Astrocyte of the hippocampus (primary cell): ENCODE measurements at places on chromosomes 16 and 17.

GRCh38 chr17:7260651-7261378 lies 1.5 kb downstream of the CLDN7 start:
- DNase-seq: peak; percentile 34

- no peak for DNase-seq
Measured at GRCh38 chr16:51134876-51135275, 16.2 kb downstream of the SALL1 start.

GRCh38 chr17:76071531-76072147 lies 678 bp downstream of the SRP68 start:
- DNase-seq: no peak

DNA sequence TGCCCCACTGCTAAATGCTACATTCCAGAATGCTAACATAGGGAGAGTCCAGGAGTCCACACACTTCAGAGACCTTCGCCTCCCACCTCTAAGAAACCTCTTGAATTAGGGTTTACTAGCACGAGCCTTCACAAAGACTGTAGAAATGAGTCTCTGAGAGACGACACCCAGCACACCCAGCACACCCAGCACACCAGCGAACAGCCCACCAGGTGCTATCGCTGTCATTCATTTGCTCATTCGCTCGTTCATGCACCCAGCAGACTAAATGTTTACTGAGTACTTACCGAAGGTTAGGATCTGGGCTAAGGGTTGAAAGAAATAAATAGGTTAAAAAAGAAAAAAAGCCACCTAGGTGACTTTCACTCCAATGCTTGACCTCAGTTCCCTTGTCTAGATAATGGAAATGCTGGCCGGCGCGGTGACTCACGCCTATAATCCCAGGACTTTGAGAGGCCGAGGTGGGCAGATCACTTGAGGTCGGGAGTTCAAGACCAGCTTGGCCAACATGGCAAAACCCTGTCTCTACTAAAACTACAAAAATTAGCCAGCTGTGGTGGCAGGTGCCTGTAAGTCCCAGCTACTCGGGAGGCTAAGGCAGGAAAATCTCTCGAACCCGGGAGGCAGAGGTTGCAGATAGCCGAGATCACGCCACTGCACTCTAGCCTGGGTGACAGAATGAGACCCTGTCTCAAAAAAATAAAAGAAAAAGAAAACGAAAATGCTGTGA lies 100.8 kb downstream of the ADCY9 start:
- DNase-seq: no peak

DNA sequence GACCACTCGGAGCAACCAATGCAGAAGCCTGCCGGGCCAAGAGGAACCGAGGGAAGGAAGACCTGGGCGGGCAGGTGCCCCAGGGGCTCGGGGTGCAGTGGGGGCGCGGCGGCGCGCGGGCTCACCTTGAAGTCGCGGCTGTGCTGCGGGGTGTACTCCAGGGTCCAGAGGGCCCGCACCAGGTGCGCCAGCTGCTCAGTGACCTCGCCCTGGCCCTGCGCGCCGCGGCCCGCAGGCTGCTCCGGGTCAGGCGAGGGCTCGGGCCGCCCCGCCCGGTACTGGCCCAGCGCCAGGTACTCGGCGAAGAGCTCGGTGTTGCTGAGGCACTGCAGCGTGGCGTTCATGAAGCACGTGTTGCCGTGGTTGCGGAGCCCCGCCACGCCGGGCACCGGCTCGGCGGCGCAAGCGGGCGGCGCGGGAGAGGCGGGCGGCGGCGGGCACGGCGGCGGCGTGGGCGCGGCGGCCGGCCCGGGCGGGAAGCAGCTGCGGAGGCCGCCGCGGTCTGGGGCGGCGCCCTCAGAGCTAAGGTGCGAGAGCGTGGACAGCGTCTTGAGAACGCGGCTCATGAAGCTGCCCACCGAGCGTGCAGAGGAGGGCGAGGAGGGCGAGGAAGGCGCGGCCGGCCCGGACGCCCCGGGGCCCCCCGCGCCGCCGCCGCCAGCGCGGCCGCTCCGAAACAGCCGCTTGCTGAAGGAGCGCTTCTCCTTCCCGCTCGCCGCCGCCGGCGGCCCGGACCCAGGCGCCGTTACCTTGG lies 562 bp downstream of the USP31 start:
- DNase-seq: peak; percentile 75

DNA sequence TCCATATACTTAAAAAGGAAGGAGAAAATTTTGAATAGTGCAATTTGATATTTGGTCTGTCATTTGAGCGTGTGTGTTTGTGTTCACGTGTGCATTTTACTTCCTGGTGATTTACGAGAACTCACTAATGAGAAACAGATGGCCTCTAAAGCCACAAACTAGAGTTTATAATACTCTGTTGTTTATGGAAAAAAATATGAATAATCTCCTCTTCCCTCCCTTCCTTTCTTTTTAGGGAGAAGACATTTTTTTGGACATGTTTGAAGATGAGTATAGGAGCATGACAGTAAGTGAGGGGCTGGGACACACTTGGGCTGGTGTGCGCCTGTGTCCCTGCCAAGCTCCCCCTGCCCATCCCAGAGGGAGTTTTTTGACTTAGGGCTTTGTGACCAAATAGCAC lies 102.7 kb downstream of the CLEC16A start:
- DNase-seq: no peak

GRCh38 chr17:77905766-77906165 lies 52.7 kb upstream of the TNRC6C start:
- DNase-seq: no peak

DNA sequence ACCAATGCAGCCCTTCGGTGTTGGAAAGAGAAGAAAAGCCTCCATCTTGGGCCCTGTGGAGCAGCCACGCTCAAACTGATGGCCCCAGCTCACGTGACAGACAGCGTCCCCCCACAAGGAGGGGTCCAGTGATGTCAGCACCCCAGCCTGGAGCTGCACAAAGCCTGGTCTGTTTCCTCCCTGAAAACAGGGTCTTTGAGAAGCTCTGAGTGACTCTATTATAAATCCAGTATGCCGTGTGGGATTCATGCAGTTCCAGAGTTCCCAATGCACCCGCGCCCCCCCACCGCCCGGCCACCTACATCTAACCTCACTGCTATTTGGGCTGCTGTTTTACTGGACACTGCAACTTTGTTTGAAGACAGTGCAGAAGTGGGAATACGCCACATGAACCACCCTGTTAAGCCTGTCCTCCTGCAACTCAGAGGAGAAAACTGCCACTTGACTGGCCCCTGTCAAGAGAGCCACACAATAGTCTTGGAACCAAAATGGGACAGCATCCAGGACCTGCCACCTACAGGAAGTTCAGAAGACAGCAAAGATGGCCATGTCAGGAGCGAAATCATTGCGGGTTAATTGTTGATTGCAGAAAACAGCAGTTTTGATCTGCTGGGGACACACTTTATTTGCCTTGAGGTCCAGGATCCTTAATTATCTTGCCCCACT lies 33.1 kb downstream of the PMP22 start:
- DNase-seq: no peak

DNA sequence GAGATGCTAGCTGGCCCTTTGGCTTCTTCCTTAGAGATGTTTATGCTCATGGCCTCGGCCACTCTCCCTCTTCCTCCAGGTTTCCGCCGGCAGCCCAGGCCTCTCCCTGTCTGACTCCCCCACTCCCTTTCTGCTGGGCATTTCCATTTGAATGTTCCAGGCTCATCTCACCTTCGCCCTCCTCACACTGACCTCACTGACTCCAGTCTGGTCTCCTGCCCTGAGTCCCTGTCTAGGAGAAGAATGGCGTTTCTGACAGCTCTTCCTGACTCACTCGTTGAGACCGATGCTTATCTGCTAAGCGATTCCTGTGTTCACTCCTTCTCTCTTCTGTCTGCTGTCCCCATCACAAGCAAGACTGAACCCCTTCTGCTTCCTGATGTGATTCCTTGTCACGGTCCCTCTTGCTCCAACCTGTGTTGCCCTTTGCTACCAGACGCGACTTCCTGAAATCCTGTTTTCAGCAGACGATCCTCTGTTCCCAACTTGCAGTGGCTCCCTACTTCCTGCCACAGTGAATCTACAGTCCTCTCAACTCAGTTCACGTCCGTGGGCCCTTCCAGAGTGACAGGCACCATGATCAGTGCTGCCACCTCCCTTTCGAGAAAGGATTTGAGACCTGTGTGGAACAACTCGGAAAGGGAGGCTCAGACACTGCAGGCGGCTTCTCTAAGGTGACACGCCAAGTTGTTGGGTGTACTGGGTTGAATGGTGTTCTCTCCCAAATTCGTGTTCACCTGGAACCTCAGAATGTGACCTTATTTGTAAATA lies 176.4 kb downstream of the MSI2 start:
- DNase-seq: no peak

DNA sequence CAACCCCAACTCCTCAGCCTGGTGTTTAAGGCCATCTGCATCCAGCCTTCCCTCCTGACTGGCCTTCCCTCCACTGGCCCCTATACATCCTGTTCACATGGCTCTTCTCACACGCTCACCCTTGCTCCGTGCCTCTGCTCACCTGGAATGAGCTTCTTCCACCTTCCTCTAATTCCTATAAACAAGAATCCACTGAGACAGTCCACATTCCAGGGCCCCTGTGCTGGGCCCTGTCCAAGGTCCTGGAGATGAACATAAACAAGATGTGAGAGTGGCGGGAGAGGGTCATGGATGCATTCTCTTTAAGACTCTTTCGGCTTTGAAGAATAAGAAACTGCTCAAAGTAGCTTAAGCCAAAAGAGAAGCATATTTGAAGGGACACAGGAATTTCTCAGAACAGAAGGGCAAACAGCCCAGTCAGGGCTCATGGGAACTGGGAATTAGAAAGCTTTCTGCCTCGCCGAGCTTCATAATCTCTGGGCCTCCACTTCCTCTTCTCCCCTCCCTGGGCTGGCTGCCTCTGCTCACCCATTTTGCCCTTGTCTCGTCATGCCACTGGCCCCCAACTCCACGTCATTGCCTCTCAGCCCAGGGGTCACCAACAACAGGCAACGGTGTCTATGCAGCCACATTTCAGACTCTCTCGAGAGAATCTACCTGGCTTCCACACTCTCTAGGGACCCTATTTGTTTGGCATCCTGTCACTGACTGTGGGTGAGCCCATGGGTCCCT lies 13.5 kb downstream of the SPPL2C start:
- peak; percentile 65 for DNase-seq

DNA sequence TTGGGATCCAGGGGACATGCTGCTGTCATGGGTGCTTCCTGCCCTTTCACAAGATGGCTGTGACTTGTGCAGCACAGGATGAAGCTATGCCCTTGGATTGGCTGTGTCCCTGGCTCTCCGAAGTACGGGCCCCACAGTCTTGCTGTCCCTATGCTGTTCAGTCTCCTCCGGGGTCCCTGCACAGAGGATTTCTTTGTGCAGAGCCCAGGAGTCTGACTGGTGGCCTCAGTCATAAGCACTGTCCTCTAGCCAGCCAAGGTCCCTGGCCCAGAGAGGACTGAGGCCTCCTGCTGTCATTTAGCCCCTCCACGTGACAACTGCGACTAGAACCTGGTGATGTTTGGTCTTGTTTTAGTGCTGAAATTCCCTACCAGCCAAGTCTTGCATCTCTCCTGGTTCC lies 42.4 kb upstream of the CRISPLD2 start:
- no peak for DNase-seq

- no peak for DNase-seq
Measured at GRCh38 chr17:17860766-17861107, 24.0 kb upstream of the SREBF1 start.

GRCh38 chr16:75919664-75920063 lies 193.4 kb upstream of the CPHXL start:
- DNase-seq: peak; percentile 62

DNA sequence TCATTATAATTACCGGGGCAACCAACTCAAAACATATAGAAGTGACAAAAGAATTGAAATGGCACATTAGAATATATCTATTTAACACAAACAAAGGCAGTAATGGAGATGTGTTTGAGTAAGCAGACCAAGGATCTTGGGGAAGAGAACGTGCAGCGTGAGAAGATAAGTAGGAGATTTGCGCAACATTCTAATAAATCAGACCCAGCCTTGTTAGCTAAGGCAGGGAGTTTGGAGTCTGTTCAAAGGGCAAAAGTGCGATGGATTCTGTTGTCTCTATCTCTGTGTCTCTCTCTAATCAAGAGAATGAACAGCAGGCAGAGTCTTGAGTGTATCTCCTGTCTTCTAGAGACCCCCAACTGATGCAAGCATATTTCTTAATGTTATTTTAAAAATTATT lies 55.0 kb upstream of the FA2H start:
- DNase-seq: no peak

DNA sequence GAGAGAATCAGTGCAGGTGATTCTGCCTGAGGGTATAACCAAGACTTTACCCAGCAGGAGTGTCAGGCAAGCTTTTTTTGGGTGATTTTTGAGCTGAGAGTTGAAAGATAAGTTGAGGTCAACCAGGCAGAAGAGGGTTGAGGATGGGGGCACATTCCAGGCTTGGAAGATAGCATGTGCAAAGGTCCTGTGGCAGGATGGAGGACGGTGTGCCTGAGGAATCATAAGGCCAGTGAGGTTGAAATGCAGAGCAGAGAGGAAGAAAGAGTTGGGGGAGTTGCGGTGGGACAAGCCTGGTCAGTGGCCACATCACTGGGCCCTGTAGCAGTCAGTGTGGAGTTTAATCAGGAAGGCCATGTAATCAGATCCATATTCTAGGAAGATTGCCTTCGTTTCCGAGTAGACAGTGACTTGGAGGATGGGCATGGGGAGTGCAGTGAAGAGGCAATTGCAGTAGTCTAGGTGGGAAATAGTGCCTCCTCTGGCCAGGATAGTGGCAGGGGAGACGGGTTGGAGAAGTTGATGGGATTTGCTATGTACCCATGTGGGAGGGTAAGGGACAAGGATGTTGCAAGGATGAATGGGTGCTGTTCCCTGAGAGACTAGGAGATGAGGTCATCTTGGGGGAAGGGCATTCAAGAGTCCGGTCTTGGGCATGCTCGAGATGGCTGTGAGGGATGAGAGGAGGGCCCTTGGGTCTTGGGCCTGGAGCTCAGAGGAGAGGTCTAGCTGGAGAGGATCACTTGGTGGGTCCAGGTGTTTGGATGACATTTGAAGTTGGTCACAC lies 3.9 kb downstream of the PLEKHG4 start:
- peak; percentile 32 for DNase-seq

DNA sequence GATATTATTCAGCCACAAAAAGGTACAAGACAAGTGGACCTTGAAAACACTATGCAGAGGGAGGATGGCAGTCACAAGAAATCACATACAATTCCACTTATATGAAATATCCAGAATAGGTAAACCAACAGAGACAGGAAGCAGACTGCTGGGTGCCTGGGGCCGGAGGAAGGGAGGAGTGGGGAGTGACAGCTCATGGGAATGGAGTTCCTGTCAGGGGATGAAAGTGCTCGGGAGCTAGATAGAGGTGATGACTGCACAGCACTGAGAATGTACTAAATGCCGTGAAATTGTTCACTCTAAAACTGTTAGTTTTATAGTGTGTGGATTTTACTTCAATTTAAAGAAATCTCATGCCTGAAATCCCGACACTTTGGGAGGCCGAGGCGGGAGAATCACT lies 74.2 kb upstream of the MED9 start:
- DNase-seq: no peak
